ENCODE measurements at places on chromosomes 12 and 14.

DNA sequence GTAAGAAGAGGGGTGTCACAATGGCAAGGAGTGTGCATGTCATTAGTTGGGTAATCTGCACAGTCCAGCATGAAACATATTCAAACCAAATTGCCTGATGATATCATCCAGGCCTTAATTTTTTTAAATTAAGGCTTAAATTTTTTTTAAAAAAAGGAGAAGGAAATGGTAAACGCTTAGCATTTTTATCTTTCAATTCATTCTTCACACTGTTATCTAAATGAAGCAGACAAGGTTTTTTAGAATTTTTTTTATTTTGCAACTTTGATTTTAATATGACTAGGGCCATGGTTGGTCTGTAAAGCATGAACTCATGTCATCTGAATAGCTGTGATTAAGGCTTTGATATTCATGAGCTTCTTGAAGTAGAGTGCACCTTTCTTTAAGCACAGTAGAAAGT, 362.5 kb downstream of the SYT1 start:
- no peak for DNase-seq

DNA sequence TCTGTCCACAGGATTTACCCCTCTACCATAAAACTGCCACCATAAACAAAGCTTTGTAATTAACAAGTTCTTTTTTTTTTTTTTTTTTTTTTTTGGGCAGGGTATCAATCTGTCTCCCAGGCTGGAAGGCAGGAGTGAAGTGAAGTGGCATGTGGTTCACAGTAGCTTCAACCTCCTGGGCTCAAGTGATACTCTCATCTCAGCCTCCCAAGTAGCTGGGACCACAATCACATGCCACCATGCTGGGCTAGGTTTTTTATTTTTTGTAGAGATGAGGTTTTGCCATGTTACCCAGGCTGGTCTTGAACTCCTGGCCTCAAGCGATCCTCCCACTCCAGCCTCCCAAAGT, 61.1 kb upstream of the NUDT4 start:
- no peak for DNase-seq

DNA sequence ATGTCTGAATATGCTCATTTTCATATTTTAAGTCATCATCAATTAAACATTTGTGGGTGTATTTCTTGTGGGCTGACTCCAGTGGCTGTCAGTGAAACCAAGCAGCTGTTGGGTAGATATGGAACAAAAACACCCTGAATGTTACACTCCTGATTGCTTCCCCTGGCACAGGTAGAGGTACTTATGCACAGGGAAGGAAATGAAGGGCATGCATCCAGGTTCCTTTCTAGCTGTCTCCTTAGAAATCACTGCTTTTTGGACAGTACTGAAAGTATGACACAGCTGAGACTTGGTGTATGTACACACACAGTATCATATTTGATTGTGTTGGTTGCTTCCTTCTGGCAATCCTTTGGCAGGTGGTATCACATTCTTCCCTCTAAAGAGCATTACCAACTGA, 1006.7 kb downstream of the DIO2 start:
- no peak for DNase-seq

DNA sequence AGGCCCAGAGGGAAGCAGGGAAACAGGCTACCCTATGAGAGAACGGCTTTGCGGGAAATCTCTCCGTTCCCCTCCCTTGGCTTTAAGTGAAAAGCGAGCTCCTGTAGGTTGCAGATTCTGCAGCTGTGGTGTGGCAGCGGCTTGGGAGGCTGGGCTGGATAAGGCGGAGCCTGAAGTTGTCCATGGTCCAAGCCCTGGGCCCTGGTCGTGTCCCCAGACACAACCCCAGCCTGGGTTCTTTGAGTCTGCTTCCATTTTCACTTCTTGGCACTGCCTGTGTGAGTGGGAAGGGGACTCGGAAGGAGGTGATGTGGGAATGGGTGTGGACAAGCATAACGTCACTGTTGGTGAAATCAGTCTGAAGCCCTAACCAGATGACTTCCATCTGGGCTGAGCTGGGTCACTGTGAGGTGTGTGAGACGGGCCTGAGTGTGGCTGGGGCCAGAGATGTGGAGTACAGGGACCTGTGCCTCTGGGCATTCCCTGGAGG, 43.0 kb upstream of the CTDSP2 start:
- DNase-seq: peak; percentile 82

GRCh38 chr14:64828071-64828470, 51.6 kb downstream of the SPTB start:
- no peak for DNase-seq

- DNase-seq: no peak
Observed at GRCh38 chr12:52791271-52792184, 4.4 kb downstream of the KRT3 start.

DNA sequence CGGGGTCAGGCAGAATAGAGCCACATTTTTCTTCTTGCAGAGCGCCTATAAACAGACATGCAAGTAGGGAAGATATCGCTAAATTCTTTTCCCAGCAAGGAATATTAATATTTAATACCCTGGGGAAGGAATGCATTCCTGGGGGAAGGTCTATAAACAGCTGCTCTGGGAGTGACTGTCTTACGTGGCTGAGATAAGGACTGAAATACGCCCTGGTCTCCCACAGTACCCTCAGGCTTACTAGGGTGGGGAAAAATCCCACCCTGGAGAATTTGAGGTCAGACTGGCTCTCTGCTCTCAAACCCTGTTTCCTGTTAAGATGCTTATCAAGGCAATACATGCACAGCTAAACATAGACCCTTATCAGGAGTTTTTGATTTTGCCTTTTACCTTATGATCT, 262.3 kb downstream of the CEP128 start:
- DNase-seq: no peak

Measured in AG20443 (cell line).